ENCODE measurements at places on chromosomes 2 and 18.

DNA sequence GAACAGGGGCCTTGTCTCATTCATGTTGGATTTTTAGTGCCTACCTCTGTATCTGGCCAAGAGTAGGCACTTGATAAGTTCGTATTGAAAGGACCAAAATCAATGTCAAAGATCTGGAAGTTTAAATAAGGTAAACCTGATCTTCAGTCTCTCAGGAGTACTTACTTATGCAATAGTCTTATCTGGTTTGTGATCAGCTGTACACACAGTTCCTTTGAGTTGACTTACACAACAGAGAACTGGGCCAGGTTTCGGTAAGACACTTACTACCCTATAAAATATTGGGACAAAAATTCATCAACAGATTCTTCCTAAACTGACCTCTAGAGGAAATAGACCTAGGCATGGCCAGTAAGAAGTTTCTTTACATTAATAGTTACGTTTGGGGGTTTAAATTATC is 113.6 kb upstream of the NXPH2 start:
- H3K4me3 ChIP-seq, result no peak overlapping the region
- no peak overlapping the region for H3K27ac ChIP-seq
- no peaks in the 10 kb centered on the region for H3K4me1 ChIP-seq
- DNase-seq, result no peak
- no peaks in the 10 kb centered on the region for H3K27me3 ChIP-seq

DNA sequence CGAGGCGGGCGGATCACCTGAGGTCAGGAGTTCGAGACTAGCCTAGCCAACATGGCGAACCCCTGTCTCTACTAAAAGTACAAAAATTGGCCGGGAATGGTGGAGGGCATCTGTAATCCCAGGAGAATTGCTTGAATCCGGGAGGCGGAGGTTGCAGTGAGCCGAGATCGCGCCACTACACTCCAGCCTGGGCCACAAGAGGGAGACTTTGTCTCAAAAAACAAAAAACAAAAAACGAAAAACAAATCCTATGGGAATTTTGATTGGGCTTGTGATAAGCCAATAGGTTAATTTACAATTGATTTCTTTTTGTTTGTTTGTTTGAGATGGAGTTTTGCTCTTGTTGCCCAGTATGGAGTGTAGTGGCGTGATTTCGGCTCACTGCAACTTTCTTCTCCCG is 24.2 kb upstream of the TOGARAM2 start:
- no peaks in the 10 kb centered on the region for H3K36me3 ChIP-seq
- H3K4me1 ChIP-seq, result no peaks in the 10 kb centered on the region
- H3K27me3 ChIP-seq, result no peaks in the 10 kb centered on the region
- DNase-seq, result no peak

GRCh38 chr2:185507719-185508118 is 230.9 kb upstream of the FSIP2 start:
- no peaks in the 10 kb centered on the region for H3K27me3 ChIP-seq
- H3K36me3 ChIP-seq, result no peaks in the 10 kb centered on the region
- DNase-seq, result no peak

DNA sequence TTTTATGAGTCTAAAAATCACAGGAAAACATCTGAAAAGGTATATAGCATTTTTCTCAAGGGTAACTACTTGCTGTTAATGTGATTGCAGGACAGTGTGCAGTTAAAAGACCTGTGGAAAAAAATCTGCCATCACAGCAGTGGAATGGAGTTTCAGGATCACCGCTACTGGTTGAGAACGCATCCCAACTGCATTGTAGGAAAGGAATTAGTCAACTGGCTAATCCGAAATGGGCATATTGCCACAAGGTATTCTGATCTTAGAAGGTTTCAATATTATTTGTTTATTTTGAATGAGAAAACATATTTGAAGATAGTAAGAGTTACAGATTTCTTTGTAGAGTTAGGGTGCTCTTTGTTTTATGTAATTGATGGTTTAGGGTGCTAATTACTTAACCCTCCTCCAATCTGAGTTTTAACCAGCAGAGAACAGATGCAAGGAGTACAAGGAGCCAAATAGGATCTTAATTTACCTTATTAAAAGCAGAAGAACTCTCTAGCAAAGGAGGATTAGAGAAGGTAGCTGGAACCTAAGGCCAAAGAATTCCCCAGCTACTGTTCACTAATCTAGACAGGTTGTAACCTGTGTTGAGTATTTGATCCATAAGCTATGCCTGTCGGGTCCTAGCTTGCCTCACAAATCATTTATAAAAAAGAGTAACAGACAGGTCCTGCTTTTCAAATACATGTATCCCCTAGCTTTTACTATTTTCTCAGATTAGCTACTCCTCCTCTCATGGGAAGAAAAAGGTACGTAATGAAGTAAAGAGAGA is 35.0 kb downstream of the PIKFYVE start:
- no peak for DNase-seq
- peaks cover 33% of the 10 kb centered on the region for H3K36me3 ChIP-seq
- H3K27ac ChIP-seq, result no peak overlapping the region
- H3K4me1 ChIP-seq, result no peaks in the 10 kb centered on the region
- no peaks in the 10 kb centered on the region for H3K27me3 ChIP-seq

- H3K36me3 ChIP-seq, result no peaks in the 10 kb centered on the region
- no peaks in the 10 kb centered on the region for H3K27me3 ChIP-seq
- no peak for DNase-seq
- H3K4me3 ChIP-seq, result no peak overlapping the region
Observed at GRCh38 chr2:106026271-106027190, 167.6 kb downstream of the UXS1 start.

DNA sequence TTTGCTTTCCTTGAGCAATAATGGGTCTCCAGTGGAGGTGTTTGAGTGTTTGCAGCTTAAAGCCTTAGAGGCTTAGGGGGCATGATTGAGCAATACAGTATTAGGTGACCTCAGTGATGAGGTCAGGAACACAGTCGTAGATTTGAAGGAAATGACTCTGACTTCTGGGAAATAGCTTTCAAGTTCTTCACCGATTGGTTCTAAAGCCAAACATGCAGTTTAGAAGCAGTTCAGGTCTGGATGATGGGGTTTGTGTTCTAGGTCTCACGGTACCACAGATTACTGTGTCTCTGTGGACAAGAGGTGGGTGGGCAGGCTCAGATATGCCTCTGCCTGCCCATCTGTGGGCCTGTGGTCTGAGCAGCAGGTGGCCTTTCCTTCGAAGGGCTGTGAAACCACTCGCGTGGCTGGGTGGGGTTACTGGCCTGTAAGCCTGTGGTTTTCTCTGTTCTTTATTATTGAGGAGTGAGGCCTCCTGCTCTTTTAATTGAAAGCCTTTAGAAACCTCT is 7.8 kb downstream of the MTHFD2 start:
- H3K27ac ChIP-seq, result peak overlapping the region; percentile 68
- H3K36me3 ChIP-seq, result peaks cover 7% of the 10 kb centered on the region
- peak overlapping the region; percentile 6 for H3K4me3 ChIP-seq
- peaks cover 24% of the 10 kb centered on the region for H3K4me1 ChIP-seq
- no peaks in the 10 kb centered on the region for H3K27me3 ChIP-seq

DNA sequence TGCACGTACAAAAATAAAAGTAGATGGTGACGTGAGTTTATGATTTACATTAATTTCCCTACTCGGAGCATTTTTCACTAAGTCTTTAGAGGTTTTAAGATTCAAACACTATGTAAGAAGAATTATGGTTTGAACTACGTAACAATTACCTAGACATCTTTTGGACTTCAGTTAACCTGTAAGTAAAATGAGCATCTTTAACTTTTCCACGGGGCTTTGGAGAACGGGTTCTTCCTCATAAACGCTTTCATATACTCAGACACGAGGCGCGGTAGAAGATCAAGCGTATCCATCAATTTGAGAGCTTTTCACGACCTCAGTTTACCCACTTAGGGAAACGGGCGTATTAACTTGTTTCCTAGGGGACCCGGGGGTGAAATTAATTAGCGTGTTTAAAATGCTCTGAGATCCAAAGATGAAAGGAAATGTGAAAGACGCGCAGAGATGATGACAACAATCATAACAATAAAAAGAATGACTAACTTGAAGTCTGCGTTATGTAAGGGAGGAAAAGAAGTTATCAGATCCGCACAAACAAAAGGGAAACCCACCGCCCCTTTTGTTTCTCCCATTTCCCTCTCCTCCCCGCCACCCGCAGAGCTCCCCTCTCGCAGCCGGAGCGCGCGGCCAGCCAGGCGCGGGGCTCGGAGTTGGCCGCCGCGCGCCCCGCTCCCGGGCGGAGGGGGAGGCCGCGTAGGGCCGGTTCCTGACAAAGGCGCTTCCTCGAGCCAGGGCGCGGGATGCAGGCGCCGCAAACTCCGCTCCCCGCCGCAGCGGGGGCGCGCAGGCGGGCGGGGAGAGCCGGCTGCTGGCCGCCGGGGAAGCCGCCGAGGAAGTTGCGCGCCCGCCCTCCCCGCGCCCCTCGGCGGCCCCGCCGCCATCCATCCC is 807 bp downstream of the PELI1 start:
- peak overlapping the region; percentile 82 for H3K27ac ChIP-seq
- H3K4me1 ChIP-seq, result peaks cover 32% of the 10 kb centered on the region
- H3K4me3 ChIP-seq, result peak overlapping the region; percentile 97
- no peaks in the 10 kb centered on the region for H3K27me3 ChIP-seq

DNA sequence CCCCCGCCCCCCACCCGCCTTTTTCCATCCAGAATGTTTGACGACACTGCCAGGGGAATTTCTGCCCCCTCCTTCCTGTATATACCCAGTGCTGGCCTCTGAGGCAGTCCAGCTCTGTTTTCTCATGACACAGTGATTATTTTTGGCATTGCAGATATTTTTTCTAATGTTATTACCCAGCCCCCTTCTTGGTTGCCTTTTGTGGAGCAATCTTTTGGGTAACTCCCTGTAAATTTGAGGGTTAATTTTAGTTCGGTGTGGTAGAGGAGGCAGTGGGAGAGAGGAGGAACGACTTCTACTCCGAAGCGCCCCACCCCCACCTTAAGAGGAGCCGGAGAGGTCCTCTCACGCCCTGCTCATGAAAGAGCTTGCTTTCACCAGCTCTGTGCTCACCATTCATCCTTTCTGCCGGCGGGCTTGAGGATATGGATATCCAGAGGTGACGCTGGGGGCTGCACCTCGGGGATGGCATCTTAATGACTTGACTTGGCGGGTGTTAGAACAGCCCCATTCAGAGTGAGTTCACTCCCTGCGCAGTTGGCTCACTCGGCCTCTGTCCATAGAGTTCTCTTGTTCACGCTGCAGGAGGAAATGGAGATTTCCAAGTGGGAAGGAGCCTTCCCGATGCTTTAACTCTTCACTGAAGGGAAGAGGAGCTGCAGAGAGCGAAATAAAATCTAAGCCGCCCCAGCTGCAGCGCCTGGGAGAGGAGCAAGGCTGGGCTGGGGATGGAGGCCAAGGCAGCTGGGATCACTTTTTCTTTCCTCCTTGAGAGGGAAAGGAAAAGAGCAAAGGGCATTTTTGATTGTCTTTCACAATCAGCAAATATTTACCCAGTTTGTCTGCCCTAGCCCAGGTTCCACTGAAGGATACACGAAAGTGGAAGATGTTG is 38.4 kb downstream of the EPAS1 start:
- no peaks in the 10 kb centered on the region for H3K36me3 ChIP-seq
- no peak overlapping the region for H3K27ac ChIP-seq
- no peak overlapping the region for H3K4me3 ChIP-seq
- no peaks in the 10 kb centered on the region for H3K27me3 ChIP-seq

DNA sequence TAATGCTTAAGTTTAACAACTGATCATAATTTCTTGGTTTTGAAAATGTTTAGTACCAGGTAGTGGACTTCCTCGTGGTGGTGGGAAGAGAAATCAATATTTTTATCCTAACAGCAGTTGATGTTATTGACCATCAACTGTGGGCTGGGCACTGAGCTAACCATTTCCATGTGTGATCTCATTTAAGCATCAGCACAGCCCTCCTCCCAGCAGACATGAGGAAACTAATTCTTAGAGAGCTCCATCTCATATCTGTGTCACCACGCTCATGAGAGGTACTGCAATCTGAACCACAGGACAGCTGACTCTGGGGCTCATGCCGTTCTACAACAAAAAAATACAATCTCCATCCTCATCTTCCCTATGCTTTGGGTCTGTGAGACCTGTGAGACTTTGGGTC is 332.8 kb upstream of the RAB12 start:
- no peak for DNase-seq
- no peaks in the 10 kb centered on the region for H3K36me3 ChIP-seq
- H3K27ac ChIP-seq, result no peak overlapping the region
- H3K4me1 ChIP-seq, result no peaks in the 10 kb centered on the region
- H3K27me3 ChIP-seq, result no peaks in the 10 kb centered on the region

DNA sequence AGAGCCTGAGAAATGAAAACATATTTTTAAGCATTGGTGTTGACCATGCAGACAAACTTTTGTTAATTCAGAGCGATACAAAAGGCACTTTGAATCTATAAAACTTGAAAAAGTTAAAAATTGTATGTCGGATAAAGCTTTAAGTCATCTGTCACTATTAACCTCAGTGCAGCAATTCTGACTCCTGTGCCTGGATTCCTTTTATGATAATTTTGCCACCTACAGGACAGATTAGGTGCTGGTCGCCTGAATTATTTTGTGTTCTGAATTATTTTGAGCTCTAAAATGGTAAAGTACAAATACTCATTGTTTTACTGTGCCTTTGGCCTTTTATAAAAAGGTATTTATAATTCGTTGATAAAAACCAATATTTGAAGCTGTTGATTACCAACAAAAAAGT is 19.4 kb upstream of the RNF138 start:
- no peak overlapping the region for H3K4me3 ChIP-seq
- H3K4me1 ChIP-seq, result no peaks in the 10 kb centered on the region

DNA sequence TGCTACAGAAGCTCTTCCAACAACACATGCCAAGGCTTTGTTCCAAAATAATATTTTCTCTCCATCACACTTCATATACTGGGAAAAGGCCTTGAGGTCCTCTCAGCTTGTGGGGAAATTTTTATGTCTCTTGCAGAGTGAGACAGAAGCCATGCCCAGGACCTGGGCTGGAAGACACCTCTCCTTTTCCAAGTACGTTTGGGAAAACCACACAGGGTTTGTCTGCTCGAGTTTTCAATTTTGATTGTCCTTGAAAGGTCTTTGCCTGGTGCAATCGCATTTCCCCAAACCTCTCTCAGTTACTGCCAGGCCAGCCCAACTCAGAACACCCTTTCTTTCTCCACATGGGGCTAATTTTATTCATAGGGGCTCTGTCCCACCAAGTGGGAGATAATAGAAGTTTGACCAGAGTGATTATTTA is 272.2 kb downstream of the OSR1 start:
- H3K36me3 ChIP-seq, result no peaks in the 10 kb centered on the region
- no peaks in the 10 kb centered on the region for H3K27me3 ChIP-seq
- H3K27ac ChIP-seq, result no peak overlapping the region
- H3K4me3 ChIP-seq, result no peak overlapping the region
- H3K4me1 ChIP-seq, result no peaks in the 10 kb centered on the region

DNA sequence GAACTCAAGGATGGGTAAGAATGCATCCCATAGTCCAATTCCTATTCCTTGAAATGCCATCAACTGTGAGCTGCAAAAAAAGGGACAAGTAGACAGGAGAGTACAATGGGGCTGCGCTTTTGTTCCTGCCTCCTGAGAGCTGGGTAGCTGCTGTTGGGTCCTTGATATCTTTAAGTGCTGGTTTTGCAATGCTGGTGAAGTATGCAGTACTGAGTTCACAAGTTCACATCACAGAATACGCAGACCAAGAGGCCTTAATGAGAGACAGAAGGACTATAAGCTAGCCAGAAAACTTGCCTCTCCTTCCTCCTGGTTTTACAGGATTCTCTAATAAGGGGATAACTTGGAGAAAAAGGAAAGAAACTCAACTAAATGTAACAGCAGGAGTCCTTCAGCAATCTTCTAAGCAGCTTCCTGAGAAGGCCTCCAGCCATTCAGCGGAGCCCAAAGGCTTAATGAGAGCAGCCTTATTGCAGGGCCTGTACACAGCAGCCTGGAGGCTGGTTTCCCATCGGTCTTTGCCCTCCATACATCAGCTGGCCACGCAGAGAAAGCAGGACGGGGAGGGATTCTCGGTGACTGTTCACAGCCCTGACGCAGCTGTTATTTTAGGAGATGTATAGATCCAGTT is 293.1 kb downstream of the CDCA7 start:
- no peak overlapping the region for H3K27ac ChIP-seq
- H3K4me3 ChIP-seq, result no peak overlapping the region
- DNase-seq, result no peak
- no peaks in the 10 kb centered on the region for H3K27me3 ChIP-seq
